ENCODE measurements at places on chromosomes 7 and 10.

DNA sequence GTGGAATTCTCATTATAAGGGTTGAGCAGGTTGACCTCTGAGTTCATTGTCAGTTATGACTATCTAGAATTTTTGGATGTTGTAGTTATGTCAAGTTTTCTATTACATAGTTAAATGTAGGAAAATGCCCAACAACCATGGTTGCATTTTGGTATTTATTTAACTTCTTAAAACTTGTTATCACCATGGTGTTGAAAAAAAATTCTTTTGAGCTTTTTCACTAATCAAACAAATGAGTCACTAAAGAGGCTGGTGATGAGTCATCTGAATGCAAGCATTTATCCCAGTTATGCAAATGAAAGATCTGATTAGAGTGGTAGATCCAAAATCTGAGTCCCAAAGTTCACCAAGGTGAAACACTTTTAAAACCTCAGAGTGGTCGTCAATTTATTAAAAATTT lies 624.7 kb upstream of the IGFBP3 start:
- no peak for DNase-seq

- peak; percentile 6 for DNase-seq
Observed at GRCh38 chr7:3520206-3520605, 219.2 kb downstream of the SDK1 start.

DNA sequence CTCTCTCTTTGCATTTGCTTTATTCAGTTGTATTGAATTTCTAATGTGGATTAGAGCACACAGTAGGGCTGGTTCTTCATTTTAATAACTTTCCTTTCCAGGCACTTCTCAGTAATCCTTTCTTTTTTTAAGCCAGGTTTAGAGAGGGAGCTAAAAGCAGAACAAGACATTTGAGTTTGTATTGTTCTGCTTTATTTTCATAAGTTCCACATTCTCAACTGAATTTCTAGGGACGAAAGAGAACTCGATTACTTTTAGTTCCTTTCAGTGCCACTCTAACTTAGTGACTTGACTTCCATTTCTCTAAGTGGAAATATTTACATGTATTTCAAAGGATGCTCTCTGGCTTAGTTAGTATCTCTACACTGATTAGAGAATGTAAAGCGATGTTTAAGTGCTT lies 145.6 kb downstream of the EXOC4 start:
- no peak for DNase-seq

DNA sequence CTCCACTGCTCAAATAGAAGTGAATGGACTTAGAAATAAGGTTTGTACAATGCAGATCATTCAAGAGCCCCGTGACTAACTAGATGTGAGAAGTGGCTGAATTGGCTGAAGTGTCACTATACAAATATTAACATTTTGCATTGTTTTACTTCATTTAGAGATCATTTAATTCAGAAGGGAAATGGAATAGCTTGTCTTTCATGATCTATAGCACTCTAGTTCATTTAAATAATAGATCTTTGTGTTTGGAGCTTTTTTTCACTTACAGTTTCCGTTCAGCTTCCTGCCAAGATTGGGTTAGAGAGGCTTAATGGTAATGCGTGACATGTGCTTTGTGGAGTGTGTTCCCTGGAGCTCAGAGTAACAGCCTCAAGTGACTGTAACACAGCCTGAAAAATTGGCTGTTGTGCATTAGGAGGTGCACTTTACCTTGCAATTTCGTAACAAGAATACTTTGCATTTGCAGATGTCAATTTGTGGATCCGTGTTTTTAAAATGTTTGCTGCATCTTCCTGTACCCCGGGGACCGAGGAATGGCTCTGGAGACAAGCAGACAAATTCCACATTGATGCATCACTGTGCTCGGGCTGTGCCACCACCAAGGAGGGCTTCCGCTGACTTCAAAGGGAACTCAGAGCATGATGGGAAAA lies 170.3 kb downstream of the NRP1 start:
- DNase-seq: peak; percentile 69

Measured in SJCRH30 (cell line).